Tibial artery (tissue), 4 donors: ENCODE measurements at places on chromosomes 11 and 22.

DNA sequence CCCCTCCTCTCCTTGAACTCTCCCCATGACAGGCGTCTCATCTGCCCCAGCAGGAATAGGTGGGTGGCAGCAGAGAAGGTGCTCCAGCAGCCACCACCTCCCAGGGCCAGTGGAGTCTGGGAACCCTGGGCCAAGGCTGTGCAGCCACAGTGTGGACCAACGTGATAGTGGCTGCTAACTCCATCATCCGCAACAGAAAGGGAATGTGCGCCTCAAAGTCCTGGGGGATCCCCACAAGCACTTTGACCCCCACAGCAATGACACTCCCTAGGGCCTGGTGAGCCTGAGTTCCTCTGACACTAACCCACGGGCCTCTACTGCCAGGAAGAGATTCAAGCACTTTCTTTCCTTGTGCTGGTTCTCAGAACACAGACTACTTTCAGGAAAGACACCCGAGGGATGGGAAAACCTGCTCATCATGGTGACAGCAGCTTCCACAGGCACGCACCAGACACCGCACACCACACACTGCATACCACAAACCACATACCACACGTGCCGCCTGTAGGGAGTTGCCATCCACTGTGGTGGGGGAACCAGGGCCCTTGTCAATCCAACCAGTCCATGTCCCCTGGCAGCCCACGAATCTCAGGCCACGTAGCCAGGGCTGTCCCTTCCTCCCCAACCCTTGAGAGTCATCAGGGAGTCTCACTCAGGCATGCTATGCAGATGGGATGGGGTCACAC lies 3.4 kb upstream of the SLC25A1 start:
- DNase-seq: no peak

- no peak for DNase-seq
Measured at GRCh38 chr11:114774599-114775361, 96.5 kb downstream of the NXPE2 start.

DNA sequence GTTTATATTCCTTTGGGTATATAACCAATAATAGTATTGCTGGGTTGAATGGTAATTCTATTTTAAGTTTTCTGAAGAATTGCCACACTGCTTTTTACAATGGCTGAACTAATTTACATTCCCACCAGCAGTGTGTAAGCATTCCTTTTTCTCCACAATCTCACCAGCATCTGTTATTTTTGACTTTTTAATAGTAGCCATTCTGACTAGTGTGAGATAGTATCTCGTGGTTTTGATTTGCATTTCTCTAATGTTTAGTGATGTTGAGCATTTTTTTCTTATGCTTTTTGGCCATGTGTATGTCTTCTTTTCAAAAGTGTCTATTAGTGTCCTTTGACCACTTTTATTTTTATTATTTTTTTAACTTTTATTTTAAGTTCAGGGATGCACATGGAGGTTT lies 275.3 kb downstream of the METTL15 start:
- no peak for DNase-seq

DNA sequence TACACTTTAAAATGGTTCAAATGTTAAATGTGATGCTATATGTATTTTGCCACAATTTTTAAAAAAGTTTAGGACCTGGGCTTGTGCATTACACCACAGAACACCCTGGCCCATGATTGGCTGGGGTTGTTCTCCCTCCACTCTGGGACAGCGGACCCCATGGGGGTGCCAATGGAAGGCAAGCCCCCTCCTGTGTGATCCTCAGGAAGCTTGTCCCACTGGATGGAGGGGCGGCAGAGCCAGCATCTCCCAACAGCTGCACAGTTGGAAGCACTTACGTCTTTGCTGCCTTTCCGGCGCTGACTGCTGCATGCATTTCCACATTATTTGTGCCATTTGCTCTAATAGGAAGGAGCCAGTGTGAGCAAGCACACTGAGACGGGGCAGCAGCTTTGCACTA lies 196.5 kb downstream of the SHANK2 start:
- no peak for DNase-seq

DNA sequence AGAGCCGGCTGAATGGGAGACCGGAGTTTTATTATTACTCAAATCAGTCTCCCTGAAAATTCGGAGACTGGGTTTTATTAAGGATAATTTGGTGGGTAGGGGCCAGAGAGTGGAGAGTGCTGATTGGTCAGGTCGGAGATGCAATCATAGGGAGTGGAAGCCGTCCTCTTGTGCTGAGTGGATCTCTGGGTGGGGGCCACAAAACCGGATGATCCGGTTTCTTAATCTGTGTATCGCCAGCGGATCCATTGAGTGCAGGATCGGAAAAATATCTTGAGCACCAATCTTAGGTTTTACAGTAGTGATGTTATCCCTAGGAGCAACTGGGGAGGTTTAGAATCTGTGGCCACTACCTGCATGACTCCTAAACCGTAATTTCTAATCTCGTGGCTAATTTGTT lies 886 bp upstream of the NIPSNAP1 start:
- DNase-seq: no peak
